ENCODE measurements at places on chromosomes 16 and 17.

- no peak for DNase-seq
Measured at GRCh38 chr16:61362585-61362984, 673.7 kb downstream of the CDH8 start.

DNA sequence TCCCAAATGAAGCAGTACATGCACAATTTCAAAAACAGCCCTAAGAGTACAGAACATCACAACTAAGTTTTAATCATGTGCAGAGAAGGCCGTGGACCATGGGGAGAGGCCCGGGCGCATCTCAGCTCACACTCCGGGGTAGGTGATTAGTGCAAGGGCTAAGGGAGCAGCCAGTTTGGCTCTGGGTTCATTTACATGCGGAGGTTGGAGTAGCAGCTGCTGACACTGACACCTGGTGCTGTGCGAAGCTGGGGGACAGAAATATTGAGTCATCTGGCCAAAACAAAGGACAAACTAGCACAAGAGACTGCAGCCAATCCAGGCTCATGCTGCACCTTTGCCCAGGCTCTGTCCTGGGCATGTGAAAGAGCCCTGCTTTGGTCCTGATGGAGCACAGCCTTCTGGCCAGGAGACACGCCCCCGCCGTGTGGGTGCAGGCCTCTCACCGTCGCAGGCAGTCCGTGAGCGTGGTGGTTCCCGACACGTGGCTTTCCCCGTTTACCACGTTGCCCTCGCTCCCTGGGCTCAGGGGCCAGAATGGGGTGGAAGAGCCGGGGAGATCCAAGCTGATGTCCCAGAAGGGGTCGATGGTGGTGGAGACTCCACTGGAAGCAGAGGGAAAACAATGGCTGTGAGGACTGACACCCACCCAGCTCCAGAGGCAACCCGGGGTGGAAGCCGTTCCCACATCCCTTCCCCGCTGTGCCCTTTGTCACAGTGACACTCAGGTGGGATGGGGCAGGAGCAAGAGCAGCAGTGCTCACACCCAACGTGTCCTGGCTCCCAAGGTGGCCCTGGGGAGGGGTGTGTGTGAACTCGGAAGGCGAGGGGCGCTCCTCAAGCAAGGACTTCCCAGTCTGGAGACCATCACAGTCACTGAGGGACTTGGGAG lies 31.9 kb downstream of the USP22 start:
- DNase-seq = no peak

GRCh38 chr16:1362807-1363206 lies 11.1 kb downstream of the GNPTG start:
- DNase-seq = no peak

DNA sequence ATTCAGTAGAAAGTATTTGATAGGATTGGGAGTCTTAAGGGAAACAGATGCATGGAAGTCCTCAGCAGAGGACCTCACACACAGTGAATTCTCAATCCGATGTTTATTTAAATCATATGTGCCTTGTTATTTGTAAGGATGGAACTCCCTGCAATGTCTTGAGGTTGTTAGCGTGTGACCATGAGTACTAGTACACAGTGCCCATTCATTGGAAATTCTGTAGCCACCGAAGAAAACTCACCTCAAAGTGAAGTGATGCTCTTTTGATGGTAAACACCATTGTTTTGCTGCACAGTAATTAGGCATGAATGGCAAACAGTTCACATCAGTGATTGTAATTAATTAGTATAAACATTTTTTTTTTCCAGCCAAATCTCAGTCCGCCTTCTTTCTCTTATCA lies 173.6 kb downstream of the MSI2 start:
- no peak for DNase-seq

DNA sequence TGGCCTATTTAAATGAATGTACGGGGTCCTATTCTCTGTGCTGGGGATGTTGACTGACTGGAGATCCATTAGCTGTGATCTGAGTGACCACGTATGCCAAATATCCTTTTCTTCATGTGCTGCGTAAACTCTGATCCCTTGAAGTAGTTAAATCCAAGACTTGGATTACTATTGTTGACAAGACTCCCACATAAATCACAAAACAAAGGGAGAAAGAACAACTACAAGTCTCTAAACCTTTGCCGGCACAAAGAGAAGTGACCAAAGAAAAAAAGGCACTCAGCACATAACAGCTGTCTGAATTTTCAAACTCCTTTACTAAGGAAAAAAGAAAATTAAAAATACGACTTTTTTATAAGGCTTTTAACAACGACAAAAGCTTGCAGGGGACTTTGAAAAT lies 559.9 kb upstream of the CDH8 start:
- no peak for DNase-seq

- no peak for DNase-seq
Measured at GRCh38 chr16:5884996-5885395, 787.4 kb upstream of the EEF2KMT start.

DNA sequence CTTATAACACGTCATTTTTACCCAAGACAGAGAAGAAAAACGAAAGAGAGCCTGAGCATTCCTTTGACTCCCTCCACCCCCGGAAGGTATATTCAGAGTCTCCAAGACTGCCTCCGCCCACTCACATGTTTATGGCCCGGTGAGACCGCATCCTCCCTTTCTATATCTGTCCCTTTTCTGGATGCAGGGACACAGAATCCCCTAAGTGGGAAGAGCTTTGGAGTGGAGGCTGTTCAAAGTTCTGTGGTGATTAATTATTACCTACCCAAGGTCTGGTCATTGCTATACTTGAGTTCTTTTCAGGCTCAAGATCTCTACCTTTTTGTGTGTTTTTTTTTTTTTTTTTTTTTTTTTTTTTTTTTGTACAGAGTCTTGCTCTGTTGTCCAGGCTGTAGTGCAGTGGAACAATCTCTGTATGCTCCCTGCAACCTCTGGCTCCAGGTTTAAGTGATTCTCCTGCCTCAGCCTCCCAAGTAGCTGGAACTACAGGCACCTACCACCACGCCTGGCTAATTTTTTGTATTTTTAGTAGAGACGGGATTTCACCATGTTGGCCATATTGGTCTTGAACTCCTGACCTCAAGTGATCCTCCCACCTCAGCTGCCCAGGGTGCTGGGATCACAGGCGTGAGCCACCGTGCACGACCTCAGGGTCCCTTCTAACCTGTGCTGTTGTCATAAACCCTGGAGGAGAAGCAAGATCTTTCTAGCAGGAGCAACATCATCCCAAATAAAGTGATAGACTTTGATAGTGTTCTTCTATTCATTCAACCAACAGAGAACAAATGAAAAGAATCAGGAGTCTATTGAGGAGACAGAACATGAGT lies 407.1 kb downstream of the WWOX start:
- DNase-seq = no peak

DNA sequence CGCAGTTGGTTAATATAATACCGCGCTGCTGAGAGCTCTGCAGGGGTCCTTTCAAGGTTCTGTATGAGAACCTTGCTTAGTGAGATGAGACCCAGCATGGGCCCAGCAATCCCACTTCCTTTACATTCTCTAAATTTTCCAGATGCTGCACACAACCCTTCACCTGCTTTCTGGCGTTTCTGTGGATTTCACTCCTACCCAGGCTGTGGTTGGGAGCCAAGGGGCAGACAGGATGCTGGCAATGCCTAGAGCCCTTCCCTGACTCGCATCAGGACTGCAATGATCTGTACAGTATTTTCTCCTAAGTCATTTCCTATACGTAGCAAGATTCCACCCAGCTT lies 10.1 kb upstream of the PIPOX start:
- DNase-seq = no peak

All from tongue (tissue), 3 donors.